ENCODE measurements at places on chromosomes 16 and 17. TPM values are rescaled to one million over a fixed set of nuclear protein-coding genes. Genes with fewer than 3 reads are reported as not detected.

- no peak overlapping the region for H3K27ac ChIP-seq
- H3K36me3 ChIP-seq: no peaks in the 10 kb centered on the region
- no peaks in the 10 kb centered on the region for H3K27me3 ChIP-seq
- H3K4me1 ChIP-seq: no peaks in the 10 kb centered on the region
- no peak overlapping the region for H3K4me3 ChIP-seq
- DNase-seq: no peak
These were observed 239.3 kb upstream of the WSCD1 start for GRCh38 chr17:5830921-5831320.

- H3K27ac ChIP-seq: peak overlapping the region; percentile 99
- peak overlapping the region; percentile 56 for H3K4me3 ChIP-seq
- peaks cover 53% of the 10 kb centered on the region for H3K4me1 ChIP-seq
These were observed 1.4 kb downstream of the TRAF4 start for GRCh38 chr17:28744972-28745785.

GRCh38 chr17:48547808-48548522 lies 3.1 kb upstream of the HOXB2 start:
- no peak for DNase-seq
- peak overlapping the region; percentile 95 for H3K27ac ChIP-seq
- H3K27me3 ChIP-seq: no peaks in the 10 kb centered on the region
- peak overlapping the region; percentile 5 for H3K4me3 ChIP-seq
- H3K36me3 ChIP-seq: peaks cover 25% of the 10 kb centered on the region

DNA sequence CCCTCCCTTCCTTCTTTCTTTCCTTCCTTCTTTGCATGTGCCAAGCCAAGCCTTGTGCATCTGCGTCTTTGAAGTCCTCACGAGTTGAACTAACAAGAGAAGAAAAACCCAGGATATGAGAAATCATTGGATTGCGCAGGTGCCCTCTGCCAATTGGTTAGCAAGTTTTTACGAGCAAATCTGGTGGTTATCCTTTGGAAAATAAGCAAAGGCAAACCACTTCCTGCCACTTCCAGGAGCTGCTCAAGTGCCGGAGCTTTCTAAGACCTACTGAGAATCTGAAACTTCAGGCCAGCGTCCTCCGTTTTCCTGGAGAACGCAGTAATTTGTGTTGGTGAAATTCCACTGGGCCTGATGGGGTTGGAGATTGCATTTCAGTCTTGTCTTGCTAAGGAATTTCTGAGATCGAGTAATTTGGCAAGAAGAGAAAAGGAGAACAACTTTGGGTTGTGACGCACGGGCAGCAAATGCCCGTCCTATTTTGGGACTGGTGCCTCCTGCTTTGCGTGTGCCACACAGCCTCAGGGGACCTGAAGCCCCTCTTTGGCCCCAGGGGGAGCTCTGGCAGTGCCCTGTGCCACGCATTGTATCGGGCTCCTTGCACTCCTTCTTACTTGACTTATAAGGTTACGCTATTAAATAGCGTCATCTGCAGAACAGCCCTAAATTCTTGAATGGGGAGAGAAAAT lies 56.4 kb downstream of the CMIP start:
- H3K27me3 ChIP-seq: no peaks in the 10 kb centered on the region
- H3K27ac ChIP-seq: peak overlapping the region; percentile 81
- peaks cover 55% of the 10 kb centered on the region for H3K4me1 ChIP-seq
- H3K4me3 ChIP-seq: peak overlapping the region; percentile 24

The EPOP gene
- total RNA-seq: 1.8 TPM
